ENCODE measurements at places on chromosomes 1 and 21. TPM values are rescaled to one million over a fixed set of nuclear protein-coding genes. Genes with fewer than 3 reads are reported as not detected.

The C1orf94 gene
- total RNA-seq = not detected

DNA sequence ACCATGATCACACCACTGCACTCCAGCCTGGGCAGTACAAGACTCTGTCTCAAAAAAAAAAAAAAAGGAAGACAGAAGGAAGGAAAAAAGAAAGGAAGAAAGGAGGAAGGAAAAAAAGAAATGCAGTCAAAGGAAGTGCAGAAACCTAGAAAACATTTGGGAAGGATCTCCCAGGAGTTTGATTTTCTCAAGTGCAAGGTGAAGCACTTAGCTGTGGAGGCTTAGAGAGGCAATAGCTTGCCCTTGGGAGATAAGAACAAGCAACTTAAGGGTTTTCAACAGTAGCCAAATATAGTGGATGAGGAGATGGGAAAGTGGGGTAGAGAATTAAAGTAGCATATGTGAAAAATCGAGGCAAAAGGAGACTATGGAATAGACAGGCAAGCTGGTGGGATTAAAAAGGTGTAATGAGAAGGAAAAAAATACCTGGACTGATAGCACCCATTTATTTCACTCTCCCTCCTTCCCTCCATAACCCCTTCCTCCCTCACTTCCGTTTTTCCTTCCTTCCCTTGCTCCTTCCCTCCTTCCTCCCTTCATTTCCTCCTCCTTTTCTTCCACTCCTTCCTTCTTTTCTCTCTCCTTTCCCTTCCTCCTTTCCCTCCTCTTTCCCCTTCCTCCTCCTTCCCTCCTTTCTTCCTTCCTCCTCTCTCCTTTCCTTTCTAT is 6.8 kb upstream of the FAM89A start:
- no peak for DNase-seq

The IFNLR1 gene
- total RNA-seq = 4.5 TPM

- peak; percentile 40 for DNase-seq
Observed at GRCh38 chr21:42263591-42264131, 44.7 kb downstream of the ABCG1 start.

The WDR64 gene
- not detected for total RNA-seq

DNA sequence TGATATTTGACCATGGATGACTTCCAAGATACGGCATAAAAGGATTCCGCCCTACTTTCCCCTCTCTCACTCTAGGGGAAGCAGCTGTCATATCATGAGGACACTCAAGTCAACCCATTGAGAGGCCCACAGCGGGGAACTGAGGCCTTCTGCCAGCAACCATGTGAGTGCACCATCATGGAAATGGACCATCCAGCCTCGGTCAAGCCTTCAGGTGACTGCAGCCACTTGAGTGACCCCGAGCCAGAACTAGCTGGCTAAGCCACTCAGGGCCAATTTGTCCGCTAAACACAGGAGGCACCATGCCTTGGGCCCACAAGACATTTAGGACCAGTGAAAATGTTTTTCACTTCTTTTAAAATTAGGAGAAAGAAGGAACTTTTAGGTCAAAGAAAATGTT is 11.1 kb upstream of the GJB5 start:
- DNase-seq = no peak
